ENCODE measurements at places on chromosomes 1 and 21.
A peak's percentile ranks its signal among the peaks of the same experiment; 100 is the strongest.

DNA sequence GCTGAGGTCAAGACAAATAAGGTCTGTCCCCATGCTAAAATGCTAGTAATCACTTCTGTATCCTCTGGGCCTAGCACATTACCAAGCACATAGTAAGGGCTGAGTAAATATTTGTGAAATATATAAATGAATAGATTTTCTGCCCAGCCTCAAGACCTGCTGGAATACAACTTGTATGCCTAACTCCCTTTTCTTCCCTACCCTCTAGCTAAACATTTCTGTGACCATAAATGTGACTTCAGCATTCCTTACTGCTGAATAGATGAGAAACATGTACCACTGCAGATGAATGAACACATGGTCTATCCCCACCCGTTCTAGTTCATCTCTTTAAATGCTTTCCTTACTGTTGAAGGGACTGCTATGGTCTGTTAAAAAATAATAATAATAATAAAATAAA is 209.0 kb upstream of the HOOK1 start:
- DNase-seq, result peak; percentile 24

DNA sequence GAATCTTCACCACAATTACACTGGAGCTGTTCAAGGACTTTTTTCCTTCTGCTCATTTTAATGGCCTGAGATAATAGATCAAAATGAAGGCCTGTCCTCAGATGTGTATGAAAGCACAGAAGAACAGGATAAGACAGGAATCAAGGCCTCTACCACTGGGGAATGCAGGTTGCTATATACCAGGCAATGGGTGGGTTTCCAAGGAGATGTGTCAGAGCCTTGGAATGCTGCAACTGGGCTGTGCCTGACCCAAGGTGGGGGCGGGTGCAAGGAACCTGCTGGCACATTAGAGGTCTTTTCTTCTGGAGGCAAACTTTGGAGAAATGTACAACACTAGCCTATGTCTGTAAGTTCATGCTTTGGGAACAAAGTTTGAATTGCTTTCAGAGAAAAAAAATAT is 21.7 kb upstream of the LAMC2 start:
- no peak for DNase-seq

- peak; percentile 35 for DNase-seq
These were observed 135.1 kb downstream of the AK5 start for GRCh38 chr1:77416692-77417450.

GRCh38 chr1:97603776-97604175 is 317.1 kb downstream of the DPYD start:
- DNase-seq, result no peak

- DNase-seq, result peak; percentile 63
These were observed 5.5 kb upstream of the PLEKHM2 start for GRCh38 chr1:15678578-15678977.
